GM12891 (cell line): ENCODE measurements at places on chromosomes 5 and 9.

DNA sequence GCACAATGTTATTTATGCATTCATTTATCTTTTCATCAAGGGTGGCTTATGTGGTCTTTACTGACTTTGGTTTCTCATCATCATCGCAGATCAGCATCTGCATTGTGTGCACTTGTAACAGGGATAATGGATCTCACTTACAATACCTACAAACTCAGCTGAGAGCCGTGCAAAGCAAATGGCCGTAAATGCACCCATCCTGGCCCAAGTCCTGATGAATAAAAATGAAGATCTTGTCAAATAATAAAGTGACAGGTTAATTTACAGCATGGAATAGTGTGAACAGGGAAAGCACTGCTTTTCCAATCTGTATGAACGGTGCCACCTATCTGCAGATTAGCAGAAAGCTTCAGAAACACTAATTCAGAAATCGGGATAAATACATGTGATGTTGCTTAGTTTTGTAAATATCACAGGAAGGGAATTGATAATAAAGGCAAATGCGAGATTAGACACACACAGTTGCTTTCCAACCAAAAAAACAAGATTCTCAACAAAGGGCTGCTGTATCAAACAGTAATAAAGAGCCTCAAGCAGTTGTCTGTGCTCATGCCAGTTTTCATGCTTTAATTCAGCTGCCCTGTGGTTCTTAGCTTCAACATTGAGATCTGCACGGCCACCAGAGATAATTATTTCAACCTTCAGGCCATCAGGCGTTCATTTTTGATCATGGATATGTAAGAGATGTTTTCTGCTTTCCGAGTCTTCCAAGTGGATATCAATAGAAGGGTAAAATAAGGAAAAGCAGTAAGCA is 153.4 kb upstream of the POU5F2 start:
- DNase-seq, result no peak

DNA sequence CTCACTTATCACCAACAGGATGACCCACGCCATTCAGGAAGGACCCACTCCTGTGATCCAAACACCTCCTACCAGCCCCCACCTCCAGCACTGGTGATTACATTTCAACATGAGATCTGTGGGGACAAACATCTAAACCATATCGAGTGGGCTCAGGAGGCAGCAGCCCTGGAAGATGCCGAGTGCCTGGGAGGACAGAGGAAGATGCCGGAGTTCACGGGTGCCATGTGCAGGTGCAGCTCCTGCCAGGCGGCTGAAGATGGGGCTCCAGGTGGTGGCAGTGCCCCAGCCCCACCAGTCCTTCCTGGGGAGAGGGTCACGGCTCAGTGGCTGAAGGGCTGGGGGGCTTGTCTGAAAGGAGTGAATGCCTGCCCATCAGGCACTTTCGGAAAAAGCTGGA is 6.1 kb upstream of the CEP72 start:
- no peak for DNase-seq

DNA sequence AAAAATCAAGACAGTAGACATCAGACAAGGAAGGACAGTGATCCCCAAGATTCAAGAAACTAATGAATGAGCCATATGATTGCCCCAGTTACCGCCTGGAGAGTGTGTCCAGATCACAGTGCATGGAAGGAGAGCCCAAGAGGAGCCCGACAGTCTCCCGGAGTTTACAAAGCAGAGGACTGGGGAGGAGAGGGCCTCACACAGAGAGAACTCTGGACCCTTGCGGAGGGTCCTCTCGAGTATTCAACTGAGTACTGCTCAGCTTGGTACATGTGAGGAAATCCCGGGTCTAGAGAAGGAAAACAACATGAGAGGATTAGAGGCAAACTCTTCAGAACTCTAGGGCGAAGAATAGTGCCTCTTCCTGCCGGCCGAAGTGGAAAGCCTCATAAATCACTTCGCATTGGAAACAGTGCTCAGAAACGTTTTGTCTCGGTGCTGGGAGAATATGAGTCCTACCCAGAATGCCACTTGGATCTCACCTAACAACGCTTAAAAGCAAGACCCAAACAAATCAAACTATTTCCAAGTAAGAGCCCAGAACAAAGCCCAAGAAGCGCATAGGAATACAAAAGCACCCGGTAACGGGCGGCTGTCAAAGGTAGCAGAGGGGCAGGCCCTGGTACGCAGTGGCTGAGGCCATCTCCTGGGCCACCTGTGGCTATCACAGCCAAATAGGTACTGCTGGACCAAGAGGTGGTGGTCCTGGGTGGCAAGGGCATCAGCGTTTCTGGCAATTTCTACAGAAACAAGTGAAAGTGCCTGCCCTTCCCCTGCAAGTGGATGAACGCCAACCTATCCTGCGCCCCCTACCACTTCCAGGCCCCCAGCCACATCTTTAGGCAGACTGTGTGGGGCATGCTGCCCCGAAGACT is 36.0 kb downstream of the FAM78A start:
- no peak for DNase-seq

DNA sequence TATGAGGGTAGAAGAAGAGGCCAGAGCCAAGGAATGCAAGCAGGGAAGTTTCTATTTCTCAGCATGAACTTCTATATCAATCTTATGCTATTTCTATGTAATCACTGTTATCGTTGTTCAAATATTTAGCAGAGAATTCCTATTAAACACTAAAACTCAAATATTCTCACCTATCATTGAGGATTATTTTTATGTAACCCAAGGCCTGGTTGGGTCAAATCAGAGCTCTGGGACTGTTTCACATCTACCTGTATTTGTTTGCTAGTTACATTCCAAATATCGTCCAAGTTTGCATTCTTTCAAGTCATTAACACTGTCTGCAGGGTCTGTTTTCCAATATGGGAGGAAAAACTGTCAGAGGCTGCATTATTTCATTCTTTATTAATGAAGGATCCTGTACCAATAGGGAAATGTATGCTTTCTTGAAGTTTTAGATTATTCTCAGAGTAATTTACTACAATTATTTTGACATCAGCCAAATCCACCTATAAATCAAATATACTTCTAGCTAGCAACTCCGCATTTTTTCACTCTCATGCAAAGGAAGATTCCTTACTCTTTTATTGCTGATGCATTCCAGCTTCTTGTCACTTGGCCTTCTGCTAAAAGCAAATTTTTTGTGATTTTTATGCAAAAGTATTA is 52.2 kb downstream of the LURAP1L start:
- DNase-seq, result no peak

DNA sequence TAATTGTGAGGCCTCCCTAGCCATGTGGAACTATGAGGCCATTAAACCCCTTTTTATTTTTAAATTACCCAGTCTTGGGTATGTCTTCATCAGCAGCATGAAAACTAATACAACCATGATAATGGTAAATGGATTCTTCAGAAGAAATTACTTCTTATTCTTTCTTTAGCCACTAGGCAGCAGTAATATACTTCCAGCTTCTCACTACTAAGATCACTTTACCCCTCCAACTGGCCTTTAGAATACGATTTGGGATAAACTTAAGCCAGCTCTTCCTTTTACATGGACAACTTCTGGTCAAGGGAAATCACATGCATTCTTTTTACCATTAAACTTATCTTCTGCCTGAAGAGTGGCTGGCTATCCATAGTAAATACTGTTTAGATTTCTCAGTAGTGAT is 355.4 kb downstream of the MAN2A1 start:
- DNase-seq, result no peak

DNA sequence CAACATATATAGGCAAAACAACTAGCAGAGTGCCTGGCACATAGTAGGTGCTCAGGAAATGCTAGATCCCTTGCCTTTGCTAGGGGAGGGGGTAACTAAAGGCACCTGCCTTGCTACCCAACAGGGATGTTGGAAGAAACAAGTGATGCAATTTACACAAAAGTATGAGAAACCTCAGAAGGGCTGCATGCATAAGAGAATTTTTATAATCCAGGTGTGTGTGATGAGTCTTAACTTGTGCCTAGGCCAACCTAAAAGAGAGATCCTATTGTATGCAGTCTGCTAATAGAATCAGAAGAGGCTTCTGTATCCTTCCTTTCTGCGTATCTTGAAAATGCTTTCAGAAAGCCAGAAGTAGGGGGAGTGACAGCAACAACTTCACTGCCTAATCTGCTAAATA is 135.9 kb downstream of the SLIT3 start:
- DNase-seq, result no peak

GRCh38 chr5:172005708-172006320 is 624 bp downstream of the FBXW11 start:
- no peak for DNase-seq

GRCh38 chr9:2875218-2875977 is 31.5 kb upstream of the PUM3 start:
- no peak for DNase-seq

DNA sequence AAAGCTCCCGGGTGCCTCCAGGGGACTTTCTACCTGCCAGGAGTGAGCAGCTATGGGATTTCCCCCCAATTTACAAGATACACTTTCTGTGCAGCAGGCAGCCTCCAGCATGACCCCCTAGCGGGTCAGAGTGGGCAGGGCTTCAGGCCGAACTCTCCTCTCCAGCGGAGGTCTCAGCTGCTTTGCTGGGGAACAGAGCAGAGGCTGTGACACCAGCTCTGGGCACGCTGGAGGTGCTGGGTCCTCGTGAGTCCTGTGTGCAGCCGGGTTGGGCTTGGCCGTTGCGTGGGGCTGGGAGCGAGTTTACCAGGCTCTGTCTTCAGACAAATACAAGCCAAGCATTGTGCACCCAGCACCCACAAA is 2.9 kb downstream of the NRARP start:
- no peak for DNase-seq

- DNase-seq, result no peak
Observed at GRCh38 chr9:79165020-79165780, 406.6 kb upstream of the TLE4 start.

GRCh38 chr9:16152276-16153101 is 599.6 kb downstream of the CCDC171 start:
- DNase-seq, result no peak

- no peak for DNase-seq
Observed at GRCh38 chr5:149053072-149053695, 9.7 kb downstream of the SH3TC2 start.

- no peak for DNase-seq
Observed at GRCh38 chr9:84620338-84620737, 49.2 kb upstream of the NTRK2 start.

DNA sequence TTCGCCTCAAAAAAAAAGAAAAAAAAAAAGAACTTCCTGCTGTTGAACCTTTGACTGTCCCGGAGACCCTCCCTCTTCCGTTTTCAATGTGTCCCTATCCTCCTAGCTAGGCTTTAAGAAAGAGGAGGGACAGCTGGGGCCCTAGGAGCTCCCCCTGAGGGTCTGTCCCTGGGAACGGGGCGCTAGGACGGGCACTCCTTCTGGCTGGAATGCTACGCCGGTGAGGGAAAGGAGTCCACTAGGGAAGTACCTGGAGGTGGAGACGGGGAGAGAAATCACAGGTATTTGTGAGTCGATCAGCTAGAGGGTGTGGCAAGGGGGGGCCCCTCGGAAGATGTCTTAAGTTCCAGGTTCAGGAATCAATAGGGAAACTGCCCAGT is 4.6 kb downstream of the SIT1 start:
- DNase-seq, result no peak

GRCh38 chr5:135157421-135158313 is 123.6 kb upstream of the PITX1 start:
- DNase-seq, result no peak

GRCh38 chr5:23405316-23406068 is 101.9 kb upstream of the PRDM9 start:
- no peak for DNase-seq

- no peak for DNase-seq
Observed at GRCh38 chr5:16593628-16594027, 23.2 kb downstream of the RETREG1 start.

GRCh38 chr9:14030375-14031059 is 283.4 kb downstream of the NFIB start:
- DNase-seq, result no peak

DNA sequence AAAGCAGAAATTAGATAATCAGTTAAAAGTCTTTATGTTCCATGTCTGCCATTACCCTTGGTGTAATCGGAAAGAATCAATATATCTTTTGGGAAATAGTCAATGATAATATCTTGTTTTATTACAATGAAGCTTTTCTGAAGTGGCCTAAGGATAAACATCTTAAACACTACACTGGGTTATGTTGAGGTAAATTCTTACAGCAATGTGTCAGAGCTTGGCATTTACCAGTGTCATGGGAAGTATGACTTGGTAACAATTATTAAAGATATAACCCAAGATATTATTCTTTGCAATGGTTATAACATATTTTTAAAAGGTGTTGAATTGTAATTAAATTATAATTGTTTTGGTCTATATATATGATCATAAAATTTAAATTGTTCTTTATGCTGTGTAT is 84.7 kb downstream of the CFAP95 start:
- DNase-seq, result no peak

DNA sequence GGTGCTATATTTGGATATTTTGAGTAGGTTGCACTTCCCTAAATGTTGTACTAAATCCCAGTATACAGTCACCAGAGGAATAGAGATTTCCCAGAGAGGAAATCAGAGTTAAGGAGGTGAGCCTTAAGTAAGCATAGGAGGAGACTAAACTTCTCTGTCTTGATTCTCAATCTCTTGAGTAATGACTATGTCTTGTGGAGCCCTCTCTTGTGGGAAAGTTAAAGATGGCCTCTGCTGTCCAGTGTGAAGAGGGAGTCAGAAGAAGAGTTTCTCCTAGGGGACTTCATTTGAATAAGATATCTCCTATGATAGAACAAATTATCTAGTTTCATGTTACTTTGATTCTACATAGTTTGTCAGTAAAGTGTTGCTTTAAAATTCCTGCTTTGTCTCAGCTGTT is 502.5 kb downstream of the PDE4D start:
- DNase-seq, result no peak

- DNase-seq, result no peak
Observed at GRCh38 chr5:96714951-96715451, 52.8 kb downstream of the CAST start.

GRCh38 chr5:127766676-127767335 is 63.6 kb downstream of the CCDC192 start:
- DNase-seq, result no peak

GRCh38 chr9:123359106-123359505 is 3.1 kb downstream of the CRB2 start:
- DNase-seq, result no peak

- DNase-seq, result no peak
Observed at GRCh38 chr5:135842737-135843136, 8.3 kb downstream of the SLC25A48 start.

GRCh38 chr5:132475987-132476875 is 14.3 kb downstream of the IRF1 start:
- no peak for DNase-seq

GRCh38 chr9:91764661-91765060 is 185.4 kb downstream of the ROR2 start:
- no peak for DNase-seq

- DNase-seq, result no peak
Observed at GRCh38 chr5:37932450-37932849, 92.6 kb upstream of the GDNF start.

GRCh38 chr5:137836997-137837396 is 30.7 kb upstream of the MYOT start:
- DNase-seq, result no peak

DNA sequence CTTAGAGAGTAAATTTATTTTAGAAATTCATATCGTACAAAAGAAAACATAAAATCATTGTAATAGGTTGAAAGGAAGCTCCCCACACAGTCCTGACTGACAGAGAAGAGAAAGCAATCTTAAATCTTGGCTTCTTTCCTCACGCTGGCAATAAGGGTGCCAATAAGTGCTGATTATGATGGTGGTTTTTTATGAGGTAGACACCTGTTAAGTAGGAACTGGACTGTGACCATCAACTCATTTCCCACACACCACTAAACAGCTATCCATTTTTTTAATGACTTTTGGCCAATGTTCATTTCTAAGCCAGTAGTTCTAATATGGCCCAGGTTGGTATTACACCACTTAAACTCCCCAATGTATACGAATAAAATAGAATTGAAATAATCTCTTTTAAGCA is 893.5 kb upstream of the NUDT12 start:
- DNase-seq, result no peak

GRCh38 chr9:83287021-83287420 is 224.1 kb upstream of the RASEF start:
- no peak for DNase-seq
